ENCODE measurements at places on chromosomes 3 and 15.

DNA sequence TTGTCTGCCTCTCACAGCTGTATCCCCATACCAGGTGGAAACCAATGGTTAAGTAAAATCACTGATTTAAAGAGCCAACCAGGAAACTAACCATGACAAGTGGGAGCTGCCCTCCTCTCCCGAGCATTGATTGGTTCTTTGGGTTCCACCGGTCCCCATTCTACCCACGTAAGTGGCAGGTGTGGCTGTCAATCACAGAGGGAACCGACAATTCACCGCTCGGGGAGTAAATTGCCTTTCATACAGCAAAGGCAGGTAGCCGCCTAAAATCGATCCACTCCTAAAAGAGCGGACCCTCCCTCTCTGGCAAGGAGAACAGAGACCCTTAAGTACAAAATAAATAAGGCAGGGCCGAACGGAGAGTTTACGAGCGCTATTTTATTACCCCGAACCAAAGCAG is 1.2 kb downstream of the ERC2 start:
- peak; percentile 43 for DNase-seq

DNA sequence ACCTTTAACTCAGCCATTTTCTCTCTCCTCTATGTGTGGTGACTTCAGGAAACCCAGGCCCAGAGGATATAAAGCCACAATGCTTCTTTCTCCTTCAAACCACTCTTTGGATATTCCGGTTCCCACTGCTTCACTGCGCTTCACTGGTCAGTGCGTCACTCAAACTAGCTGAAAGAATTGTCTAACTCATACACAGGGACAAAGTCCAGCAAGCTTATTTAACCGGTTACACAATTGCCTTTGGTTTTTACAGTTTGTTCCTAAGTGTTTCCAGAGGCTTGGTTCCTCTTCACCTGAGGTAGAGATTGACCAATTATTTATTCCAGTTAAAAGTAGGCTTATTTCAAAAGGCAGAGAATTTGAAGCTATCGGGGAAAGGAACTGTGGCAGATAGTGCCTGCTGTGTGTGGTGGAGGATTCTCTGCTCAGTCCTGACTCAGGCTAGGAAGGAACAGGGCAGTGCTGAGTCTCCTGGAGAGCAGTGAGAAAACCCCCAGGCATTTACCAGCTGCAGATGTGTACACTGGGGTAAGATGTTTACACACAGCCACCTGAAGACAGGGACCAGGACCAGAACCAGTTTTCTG is at the start of gene HGD:
Gene HGD (minus strand): TSS at position 145 of the 587 bp plus-strand sequence. CDS start 128 bp downstream, at position 17.
- DNase-seq: no peak

GRCh38 chr3:195153130-195153529 is 117.8 kb downstream of the XXYLT1 start:
- DNase-seq: no peak

- DNase-seq: no peak
Observed at GRCh38 chr3:113264283-113265131, 53.1 kb downstream of the BOC start.

DNA sequence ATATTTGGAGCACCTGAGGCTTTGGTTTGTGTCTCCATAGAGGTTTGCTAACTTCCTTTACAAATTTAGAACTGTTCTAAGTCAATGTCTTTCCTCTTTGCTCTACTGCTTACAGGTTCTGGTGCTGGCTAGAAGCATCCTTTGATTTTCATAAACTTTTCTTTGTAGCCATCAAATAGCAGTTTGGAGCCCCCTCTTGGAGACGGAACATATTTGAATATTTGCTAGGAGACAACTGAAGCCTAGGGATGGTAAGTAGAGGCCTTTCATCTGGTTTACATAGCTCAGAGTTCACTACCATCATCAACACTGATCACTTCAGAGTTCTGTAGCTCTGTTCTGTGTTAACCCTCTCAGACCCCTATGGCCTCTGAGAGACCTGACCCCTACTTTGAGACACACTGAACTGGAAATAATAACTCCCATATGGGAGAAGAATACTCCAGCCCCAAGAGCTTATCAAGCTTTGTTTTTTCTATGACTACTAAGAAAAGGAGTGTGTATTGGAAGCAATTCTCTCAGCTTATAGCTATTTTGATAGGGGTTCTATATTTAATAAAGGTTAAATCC is 420.4 kb downstream of the EPHA3 start:
- no peak for DNase-seq

GRCh38 chr15:93300796-93301195 is 211.8 kb upstream of the RGMA start:
- DNase-seq: no peak

DNA sequence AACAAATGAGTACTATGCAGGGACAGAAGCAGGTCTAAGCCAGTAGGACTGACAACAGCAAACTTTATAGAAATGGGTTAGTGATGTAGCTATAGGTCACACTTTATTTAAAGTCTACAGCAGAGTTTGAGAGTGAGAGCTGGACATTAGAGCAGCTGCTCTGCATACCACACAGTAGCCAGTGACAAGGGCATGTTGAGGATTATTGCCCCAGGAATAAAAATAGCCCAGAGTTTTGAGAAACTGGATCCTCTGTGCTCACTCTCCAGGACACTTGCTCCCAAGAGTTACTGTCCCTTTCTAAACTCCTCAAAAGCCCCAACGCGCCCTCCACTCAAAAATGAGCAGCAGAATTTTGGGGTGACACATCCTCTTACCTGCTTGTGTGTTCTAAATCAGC is 21.1 kb downstream of the LRTM1 start:
- no peak for DNase-seq

All from fibroblast of mammary gland (primary cell).